ENCODE measurements at places on chromosomes 4 and X.
A peak's percentile ranks its signal among the peaks of the same experiment; 100 is the strongest.

DNA sequence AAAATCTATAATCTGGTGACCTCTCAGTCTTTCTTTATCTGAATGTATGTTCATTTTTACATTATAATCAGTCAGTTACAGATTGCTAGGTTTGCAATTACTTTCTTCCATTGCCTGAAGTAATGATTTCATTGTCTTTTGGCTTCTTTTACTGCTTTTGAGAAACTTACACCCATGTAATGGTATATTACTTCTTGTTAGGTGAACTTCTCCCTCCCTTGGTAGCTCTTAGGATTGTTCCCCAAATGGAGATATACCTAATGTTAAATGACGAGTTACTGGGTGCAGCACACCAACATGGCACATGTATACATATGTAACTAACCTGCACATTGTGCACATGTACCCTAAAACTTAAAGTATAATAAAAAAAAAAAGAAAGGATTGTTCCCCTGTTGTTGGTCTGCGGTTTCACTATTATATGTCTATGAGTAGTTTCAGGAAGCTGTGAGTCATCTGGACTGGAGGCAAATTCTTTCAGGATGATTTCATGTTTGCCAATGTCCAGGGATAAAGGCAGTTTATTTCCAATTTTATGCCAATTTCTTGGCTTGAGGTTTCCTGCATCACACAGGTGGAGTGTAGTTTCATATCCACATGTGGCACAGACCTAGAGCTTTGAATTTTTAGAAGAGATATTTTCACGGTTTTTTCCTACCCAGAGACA, 21.8 kb downstream of the SPANXC start:
- no peak for DNase-seq

DNA sequence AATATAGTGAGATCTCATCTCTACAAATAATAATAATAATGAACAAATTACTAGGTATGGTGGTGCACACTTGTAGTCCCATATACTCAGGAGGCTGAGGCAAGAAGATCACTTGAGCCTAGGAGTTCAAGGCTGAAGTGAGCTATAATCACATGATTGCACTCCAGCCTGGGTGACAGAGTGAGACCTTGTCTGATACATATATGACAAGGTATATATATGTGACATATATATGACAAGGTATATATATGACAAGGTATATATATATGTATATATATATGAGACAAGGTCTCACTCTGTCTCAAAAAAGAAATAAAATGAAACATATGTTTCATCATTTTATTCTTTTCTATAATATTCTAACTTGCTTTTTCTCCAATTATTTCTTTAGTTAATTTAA, 278.1 kb upstream of the TET2 start:
- DNase-seq, result no peak

GRCh38 chrX:84724576-84724975, 222.3 kb upstream of the HDX start:
- DNase-seq, result no peak

- DNase-seq, result peak; percentile 54
Measured at GRCh38 chr4:184792950-184793555, 32.7 kb downstream of the ACSL1 start.

GRCh38 chrX:68998716-68999115, 166.5 kb downstream of the PJA1 start:
- no peak for DNase-seq

- no peak for DNase-seq
Measured at GRCh38 chr4:98289375-98289774, 28.2 kb downstream of the RAP1GDS1 start.

DNA sequence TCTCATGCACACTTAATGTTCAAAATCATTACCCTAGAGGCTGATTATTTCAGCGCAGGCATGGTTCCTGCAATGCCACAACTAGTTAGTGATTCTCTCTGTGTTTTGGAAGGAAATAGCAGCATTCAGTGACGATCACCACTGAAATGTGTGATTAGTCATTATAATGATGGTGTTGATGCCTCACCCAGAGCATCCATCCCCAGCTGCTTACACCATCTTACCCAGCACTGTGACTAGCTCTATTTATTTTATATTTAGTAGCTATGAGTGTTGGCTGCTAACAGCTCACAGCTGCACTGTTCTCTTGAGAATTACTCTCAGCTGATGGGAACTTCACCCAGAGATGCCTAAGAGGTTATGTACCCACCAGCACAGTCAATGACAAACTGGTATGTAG, 60.5 kb upstream of the TSPAN7 start:
- DNase-seq, result no peak

GRCh38 chrX:30592831-30593230, 15.3 kb upstream of the TASL start:
- DNase-seq, result no peak

DNA sequence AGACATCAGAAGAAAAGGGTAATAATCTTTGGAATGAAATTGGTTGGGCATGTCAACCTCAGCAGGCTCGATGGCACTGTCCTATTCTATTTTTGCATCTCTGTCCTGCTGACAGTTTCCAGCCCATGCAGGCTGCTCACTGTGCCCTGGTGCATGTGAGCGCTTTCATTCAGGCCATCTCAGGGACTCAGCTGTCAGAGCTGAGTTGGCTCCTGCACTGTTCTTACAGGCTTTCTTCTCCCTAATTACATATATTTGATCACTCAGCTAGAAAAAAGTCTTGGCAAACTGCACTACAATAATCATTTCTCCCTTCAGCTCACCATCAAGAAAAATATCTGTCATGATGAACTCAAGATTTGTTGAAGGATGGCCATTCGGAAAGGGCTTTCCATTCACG, 84.7 kb downstream of the RASL11B start:
- DNase-seq, result no peak

GRCh38 chrX:9467146-9467545, 2.3 kb downstream of the TBL1X start:
- DNase-seq, result no peak

GRCh38 chr4:23337292-23337691, 552.6 kb downstream of the PPARGC1A start:
- DNase-seq, result no peak

GRCh38 chr4:41067369-41067768, 147.0 kb downstream of the APBB2 start:
- no peak for DNase-seq

DNA sequence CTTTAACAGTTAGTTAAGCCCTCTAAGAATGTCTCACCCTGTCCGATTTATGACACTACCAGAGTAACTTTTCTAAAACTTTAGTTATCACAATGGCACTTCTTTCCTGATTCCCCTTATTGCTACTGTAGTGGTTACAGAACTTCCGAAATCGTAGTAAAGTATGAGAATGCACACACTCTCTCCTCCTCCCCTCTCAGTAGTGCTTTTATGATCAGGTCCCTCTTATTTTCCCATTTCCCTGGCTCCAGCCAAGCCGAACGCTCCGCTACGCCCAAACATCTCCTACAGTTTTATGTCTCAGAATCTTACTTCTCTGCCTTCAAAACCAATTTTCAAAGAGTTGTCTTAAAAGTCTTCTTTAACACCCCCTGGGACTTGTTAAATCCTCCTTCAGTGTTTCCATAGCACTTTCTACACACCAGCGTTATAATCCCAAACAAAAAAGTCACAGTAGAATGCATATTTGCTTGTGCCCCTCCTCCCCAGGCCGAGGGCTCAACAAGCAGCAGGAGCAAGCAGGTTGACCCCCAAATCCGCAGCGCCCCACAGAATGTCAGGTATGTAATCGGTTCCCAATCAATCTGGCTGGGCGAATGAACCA, 671 bp downstream of the HPF1 start:
- no peak for DNase-seq

- no peak for DNase-seq
Measured at GRCh38 chr4:85862896-85863295, 387.9 kb downstream of the ARHGAP24 start.

DNA sequence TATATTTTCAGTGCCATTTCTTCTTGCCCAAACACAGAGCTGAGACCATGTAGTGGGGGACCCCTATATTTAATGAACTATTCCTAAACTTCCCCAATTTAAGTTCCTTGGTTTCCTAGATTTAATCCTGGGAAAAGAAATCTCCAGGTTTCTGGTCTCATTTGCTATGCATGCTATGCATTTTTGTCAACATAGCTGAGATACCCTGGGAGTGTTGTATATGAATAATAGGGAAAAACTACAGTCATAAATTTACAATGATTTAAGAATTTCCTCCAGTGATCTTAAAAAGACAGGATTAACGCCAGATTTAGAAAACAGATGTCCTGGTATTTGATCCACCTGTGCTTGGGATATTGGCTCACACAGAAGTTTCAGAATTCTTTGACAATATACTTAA, 136.8 kb upstream of the RAPGEF2 start:
- no peak for DNase-seq

DNA sequence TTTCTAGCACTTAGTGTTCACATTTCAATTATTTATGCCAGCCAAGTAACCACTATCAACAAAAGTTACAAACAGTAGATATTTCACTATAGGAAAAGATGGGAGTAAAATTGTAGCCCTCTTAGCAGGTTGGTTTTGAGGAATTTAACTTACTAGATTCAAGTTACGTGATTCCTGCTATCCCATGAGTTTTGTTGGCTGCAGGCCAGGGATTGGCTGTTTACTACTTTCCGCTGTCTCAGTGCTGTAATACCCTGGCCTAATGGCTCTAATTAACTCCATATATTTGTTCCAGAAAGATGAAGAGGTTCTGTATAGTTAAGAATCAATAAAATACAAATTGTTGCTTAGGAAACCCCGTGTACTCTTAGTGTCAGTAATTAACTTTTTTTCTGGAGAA, 55.5 kb upstream of the MAGED1 start:
- DNase-seq, result no peak
